Activated naive CD4-positive, alpha-beta T cell (primary cell): ENCODE measurements at places on chromosomes 11 and 22.

GRCh38 chr22:36145881-36146280 lies 14.7 kb downstream of the APOL3 start:
- no peak for DNase-seq

GRCh38 chr11:57481315-57481714 lies 21.0 kb downstream of the RTN4RL2 start:
- DNase-seq, result no peak

GRCh38 chr11:81420668-81421250 lies 1312.9 kb downstream of the FAM181B start:
- DNase-seq, result no peak

- no peak for DNase-seq
These were observed 6.8 kb upstream of the GGA1 start for GRCh38 chr22:37601540-37602442.

DNA sequence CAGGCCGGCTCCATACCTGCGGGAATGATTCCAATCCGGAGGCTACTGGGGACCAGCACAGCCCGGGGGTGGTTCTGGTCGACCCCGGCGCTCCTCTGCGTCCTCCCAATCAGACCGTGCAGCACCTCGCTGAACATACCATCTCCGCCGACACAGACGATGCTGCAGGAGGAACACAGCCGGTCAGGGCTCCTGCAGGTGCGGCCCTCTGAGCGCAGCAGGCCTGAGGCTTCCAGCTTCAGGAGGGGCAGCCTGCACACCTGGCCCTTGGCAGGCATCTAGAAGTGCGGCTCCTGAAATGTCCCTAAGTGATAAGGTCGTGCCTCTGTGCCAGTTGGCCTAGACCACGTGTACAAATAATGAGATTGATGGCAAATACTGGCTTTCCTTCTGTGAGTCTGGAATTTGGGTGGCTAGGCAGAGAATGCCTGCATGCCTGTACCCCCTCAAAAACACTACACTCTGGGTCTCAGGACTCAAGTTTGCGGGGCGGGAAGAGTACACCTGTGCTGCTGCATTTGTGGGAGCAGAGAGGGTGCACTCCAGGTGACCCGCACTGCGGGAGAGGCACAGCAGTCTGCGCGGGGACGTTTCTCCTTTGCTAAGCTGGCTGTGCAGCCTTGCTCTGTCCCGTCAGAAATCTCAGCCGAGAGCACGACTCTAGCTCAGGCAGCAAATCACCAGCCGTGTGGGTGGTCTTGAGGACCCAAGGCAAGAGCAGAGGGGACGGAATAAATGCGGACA lies 30.1 kb downstream of the CERK start:
- no peak for DNase-seq

- no peak for DNase-seq
These were observed 467.3 kb downstream of the OPCML start for GRCh38 chr11:133064961-133065360.

DNA sequence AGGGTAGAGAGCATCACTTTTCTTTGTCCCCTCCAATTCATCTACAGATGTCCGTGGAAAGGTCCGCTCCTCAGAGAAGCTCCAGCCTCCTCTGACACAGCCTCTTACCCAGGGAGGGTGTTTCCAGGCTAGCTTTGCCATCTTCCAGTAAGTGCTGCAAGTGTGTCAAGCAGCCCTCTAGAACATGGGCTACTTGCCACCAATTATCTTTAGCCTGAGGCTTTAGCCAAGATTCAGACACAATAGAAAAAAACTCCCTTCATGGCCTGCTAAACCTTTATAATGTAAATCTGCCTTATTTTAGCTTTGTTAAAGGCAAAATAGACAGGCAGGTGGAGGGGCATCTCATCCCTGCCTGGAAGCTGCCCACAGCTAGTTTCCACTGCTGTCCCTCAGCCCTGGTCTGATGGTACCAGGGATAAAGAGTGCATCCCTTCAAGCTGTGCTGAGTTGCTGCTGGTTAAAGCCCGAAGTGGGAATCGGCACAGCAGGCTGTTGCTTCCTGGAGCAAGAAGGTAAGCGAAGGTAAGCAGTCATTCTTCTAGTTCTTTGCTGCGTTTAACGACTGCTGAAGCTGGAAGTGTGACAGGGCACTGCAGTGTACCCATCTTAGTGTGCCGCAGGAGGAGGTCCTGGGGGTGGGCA lies 190.1 kb upstream of the E2F8 start:
- DNase-seq, result no peak

- no peak for DNase-seq
These were observed 2.5 kb downstream of the KCNJ4 start for GRCh38 chr22:38452373-38453065.

- DNase-seq, result no peak
These were observed 539.3 kb downstream of the OPCML start for GRCh38 chr11:132992838-132993631.

DNA sequence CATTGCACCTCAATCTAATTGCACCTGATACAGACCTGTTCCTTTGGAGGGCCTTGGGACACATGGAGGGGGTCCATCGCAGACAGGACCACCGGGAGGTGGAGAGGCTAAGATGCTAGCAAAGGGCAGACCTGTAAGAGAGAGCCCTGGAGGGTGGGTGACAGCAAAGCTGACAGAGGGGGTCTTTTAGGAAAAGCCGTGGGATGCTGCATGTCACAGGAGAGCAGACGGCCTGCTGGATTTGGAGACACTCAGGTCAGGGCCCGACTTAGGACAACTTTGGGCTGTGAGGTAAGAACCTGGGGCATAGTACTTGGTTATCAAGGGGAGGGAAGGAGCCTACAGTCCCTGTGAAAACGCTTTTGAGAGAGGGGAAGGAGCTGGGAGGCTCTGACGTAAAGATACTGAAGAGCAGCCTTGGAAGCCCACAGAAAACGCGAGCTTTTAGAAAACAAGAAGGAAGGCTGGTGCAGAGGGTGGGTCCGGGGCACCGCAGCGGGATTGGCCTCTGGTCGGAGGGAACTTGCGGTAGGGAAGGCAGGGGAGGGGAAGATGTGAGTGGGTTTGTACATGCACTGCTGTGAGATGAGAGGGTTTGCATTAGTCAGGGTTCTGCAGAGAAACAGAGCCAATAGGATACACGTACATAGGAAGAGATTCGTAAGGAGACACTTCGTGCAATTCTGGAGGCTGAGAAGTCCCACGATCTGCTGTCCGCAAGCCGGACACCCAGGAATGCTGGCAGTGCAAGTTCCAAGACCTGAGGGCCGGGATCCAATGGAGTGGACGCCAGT lies 868.5 kb downstream of the TBC1D22A start:
- no peak for DNase-seq

DNA sequence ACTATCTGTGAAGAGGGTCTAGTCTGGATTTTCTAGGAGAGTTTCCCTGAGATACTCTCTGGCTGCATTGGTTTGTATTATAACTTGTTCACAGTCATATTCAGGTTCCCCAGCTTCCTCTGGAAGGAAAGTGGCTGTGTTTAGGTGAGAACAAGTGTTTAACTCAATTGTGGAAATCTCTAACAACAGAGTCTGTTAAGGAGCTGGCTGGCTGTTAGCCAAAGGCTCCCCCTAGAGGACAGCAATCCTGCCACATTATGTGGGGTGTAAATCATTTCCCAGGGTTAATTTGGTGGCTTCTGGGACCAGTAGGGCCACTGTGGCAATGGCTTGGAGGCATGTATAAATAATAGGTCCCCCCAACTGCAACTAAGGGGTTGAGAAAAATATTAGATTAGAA lies 18.4 kb downstream of the MS4A6E start:
- no peak for DNase-seq
